ENCODE measurements at places on chromosomes 5 and 9. TPM values are rescaled to one million over a fixed set of nuclear protein-coding genes. Genes with fewer than 3 reads are reported as not detected.

The RAD1 gene
- total RNA-seq = 14.4 TPM

The SPIN1 gene
- 144 TPM for total RNA-seq

The TMOD1 gene
- total RNA-seq = 55.3 TPM

The C1QTNF2 gene
- 0.25 TPM for total RNA-seq

The PCDHA5 gene
- 0.11 TPM for total RNA-seq

The PPP2R2B gene
- 1.4 TPM for total RNA-seq

The ORM2 gene
- 0.82 TPM for total RNA-seq

The TRAF1 gene
- 4.3 TPM for total RNA-seq

The MCIDAS gene
- not detected for total RNA-seq

The TNFSF8 gene
- 1.6 TPM for total RNA-seq

The BTNL8 gene
- total RNA-seq = 0.24 TPM

The POLR3G gene
- total RNA-seq = 1.2 TPM

All from ovary (tissue), 10 donors.